Stimulated activated CD8-positive, alpha-beta memory T cell treated with anti-CD3 and anti-CD28 coated beads, Interleukin-12 subunit alpha, Interleukin-12 subunit beta, amount 100 ng/mL, for 1 hour (primary cell): ENCODE measurements at places on chromosomes 4 and X.

GRCh38 chr4:173091958-173092357, 76.7 kb upstream of the GALNT7 start:
- no peak for DNase-seq

- no peak for DNase-seq
Measured at GRCh38 chrX:106774981-106775380, 27.5 kb upstream of the TBC1D8B start.

- no peak for DNase-seq
Measured at GRCh38 chrX:42460706-42461105, 317.3 kb downstream of the PPP1R2C start.

DNA sequence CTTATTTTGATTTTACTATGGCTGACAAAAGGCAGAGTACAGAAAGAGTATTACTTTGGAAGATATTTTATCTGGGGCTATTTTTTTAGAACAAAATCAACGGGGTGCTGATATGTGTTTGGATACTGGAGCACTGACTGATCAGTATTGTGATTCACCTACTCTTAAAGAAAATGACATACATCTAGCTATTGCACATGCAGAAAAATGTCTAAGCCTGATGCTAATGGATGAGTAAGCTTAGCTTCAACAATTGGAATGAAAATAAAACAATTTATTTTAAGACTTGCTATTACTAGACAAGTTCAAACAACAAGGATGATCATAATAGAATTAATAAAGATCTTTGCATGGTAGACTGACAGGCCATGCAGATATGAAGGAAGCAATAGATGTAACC, 262.0 kb downstream of the PPP1R2C start:
- DNase-seq = no peak

GRCh38 chrX:17859609-17860178, 1.4 kb downstream of the RAI2 start:
- no peak for DNase-seq

GRCh38 chr4:41154010-41154813, 60.1 kb downstream of the APBB2 start:
- no peak for DNase-seq

DNA sequence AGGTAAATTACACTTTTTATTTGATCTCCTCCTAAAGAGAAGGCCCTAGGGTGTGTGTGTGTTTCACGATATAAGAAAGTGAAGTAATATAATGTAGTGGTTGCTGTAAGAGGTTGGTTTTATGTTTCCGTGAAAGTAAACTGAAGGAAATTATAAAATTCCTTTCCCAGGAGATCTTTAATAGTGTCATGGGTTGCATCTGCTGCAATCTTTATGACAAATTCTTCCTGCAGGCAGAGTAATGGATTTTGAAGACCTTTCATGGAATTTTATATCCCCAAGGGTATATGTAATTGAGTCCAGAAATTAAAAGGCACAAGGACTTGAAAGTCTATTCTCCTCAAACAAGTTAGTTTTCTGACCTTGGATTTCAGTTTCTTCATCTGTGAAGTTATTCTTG, 538.6 kb downstream of the ANKRD50 start:
- DNase-seq = no peak

DNA sequence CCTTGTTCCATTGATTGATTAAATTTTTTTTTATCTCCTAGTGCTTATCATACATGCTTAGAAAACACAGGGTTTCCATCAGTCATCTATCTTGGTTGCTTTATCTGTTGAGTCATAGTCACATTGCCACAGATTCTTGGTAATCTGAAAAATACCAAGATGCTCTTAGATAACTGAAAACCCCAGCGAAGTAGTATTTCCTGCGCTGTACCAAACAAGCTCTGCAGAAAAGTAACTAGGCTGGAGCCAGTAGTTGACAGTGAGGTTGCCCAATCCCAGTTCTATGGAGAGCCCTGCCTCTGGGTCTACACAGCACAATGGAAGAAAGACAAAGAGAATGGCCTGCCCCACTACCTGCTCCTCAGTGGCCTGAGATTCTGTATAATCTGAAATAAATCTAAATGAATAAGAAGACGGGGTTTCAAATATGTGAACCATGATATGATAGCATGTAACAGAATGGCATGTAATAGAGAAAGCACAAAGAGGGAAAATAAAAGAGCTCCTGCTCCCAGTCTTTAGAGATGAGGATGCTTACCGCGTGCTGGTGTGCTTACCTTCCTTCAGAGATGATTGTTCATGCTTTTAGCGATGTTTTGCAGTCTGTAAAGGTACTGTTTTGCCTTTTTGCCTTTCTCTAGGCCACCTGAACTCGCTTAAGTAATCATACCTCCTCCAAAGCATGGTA, 55.3 kb upstream of the RAPGEF2 start:
- peak; percentile 0 for DNase-seq

DNA sequence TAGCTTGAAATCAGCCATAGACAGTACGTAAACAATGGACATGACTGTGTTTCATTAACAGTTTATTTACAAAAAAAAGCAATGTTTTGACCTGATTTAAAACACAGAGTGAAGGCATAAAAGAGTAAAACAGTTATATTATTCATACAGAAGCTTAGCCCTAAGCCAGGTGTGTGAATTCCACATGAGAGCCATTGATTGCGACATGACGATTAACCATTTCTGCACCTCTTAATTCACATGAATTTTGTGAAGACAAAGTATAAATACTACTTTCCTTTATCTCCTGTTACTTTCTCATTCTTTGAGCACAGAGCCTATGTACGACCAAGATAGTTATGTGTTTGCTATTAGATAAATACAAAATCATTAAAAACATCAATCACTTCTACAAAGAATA, 55.0 kb upstream of the MAGEB18 start:
- no peak for DNase-seq

DNA sequence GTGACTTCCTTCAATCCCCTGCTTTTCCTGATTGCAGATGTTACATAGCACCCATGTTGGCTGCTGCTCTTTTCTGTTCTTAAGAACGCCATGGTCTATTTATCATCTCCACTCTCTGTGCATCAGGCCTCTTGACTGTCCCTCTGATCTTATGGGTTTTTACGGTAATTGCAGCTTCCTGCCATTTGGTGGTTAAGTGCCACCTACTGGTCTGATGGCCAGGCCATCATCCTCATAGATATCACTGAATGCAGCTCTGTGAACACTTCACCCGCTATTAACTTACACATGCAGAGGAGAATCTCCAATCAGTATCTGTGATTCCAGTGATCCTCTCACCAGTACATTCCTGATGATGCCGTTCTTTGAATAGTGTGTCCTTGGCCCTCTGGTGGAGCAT, 382.4 kb downstream of the TRAM1L1 start:
- DNase-seq = no peak

- no peak for DNase-seq
Measured at GRCh38 chr4:73734530-73735001, 5.8 kb upstream of the CXCL8 start.

GRCh38 chrX:132491191-132491590, 2.4 kb upstream of the MBNL3 start:
- DNase-seq = no peak

DNA sequence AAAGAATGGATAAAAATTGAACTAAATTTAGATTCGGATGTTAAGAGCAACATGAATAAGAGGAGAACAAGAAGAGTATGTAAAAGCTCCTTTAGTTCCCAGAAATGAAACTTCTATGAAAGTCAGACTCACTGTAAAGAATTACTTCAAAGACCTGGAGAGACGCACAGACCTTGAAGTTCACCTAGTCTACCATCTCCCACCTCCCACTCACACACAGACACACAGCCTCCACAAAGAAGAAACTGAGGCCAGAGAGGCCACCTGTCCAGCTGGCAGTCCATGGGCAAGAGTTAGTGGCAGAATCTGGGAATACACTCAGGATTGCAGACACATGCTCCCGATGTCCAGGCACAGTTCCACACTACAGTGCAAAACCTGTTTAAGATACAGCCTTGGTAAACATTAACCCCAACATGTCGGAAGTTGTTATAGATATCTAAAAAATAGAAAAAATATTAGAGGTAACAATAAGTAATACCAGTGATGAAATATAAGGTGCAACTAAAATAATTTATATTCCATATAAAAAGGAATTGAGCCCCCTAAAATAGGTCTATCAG, 288.8 kb downstream of the INPP4B start:
- no peak for DNase-seq

DNA sequence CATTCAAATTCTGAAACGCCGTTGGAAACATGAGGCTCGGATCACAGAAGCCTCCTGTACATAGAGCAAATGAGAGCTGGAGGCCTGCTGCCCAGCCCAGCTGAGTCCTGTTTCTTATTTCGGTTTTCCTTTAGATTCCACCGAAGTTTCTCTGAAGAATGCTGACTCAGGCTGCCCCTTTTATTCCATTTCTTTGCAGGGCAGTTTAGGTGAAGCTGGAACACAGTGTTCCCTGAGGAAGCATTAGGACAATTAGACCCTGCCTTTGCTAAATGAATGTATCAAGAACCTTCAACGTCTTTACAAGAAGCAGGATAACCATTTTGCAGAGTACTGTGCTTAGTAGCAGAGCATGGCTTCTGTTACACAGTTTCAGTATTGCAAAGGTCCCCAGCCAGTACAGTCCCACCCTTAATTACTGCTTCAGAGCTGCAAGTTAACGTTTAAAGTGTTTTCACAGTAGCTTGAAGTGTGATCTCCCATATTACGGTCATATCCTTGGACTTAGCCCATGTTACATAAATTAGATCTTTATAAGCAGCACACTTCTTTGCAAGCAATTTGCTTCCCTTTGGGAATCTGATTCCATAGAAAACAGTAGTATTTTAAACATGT, 117.0 kb downstream of the TBL1X start:
- no peak for DNase-seq

DNA sequence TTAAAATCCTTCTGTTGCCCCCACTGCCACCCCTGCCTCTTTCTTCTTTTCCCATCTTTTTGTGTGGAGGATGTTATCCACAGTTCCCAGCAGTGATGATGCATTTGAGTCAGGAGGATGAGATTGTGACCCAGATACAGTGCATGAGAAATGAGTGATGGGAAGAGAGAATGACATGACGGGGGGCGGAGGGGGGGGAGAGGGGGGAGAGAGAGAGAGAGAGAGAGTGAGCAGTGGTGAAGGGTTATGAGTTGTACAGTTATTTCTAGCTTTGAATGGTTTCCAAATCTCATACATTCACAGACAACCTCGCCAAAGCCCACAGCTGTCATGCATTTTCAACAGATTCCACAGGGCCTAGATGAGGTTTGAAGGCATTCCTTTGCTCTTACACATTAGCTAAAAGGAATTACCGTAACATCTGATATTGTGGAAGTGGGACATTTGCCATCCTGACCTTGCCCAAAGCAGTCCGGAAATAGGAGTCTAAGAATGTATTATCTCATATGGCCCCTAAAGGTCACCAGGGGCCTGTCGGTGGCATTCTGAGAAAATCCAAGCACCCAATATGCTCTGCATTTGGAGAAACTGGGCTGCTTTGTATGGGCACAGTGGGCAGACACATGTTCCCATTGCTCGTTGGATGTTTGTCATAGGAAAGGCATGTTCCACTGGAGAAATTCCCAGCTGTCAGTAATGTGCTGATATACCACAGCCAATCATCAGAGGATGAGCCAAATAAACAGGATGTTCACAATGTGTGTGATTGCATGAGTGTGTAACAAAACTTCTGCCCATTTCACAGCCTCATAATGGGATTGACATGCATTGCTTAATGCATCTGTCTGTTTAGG, 435.8 kb downstream of the SPRY1 start:
- no peak for DNase-seq

DNA sequence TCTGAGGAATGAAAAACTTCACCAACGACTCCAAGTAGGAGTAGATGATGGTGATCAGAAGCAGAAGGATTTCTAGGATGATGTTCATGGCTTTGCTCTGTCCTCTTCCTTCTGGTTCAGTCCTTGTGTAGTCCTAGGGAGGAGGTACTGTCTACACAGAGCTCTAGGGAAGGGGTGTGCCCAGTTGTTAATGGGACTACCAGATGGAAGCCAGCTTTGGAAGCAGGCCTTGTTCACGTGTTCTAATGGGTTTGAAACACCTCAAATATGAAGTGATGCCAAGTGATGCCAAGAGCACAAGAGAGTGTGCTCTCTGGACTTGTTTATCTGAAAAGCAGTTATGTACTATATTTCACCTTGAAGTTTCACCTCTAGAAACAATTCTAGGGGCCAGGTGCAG, at the start of gene HSD17B13:
HSD17B13 (minus strand) TSS at position 129 of the 400 bp plus-strand sequence; CDS start at position 88, 41 bp downstream.
- DNase-seq = no peak

- DNase-seq = no peak
Measured at GRCh38 chr4:122639181-122639580, 18.3 kb upstream of the IL21 start.

GRCh38 chrX:11789809-11790208, 31.8 kb downstream of the MSL3 start:
- no peak for DNase-seq

DNA sequence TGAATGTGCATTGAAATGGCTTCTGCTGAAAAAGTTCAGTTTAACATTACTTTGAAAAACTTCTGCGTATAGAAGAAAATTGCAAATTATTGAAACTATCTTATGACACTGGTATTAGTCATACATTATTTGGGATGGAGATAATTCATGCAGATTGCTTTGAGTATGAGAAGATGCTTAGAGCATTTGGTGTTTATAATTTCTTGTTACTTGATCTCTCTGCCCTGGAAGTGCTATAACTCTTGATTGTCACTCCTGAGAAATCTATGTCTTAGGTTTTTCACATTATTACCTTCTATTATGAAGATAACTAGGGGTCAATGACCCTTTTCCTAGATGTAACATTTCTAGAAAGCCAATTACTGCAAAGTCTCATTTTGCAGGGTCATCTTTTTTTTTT, 36.4 kb downstream of the TMEM131L start:
- DNase-seq = no peak

- no peak for DNase-seq
Measured at GRCh38 chr4:27350161-27350560, 489.5 kb downstream of the STIM2 start.

- no peak for DNase-seq
Measured at GRCh38 chr4:22502895-22503814, 12.7 kb downstream of the ADGRA3 start.

DNA sequence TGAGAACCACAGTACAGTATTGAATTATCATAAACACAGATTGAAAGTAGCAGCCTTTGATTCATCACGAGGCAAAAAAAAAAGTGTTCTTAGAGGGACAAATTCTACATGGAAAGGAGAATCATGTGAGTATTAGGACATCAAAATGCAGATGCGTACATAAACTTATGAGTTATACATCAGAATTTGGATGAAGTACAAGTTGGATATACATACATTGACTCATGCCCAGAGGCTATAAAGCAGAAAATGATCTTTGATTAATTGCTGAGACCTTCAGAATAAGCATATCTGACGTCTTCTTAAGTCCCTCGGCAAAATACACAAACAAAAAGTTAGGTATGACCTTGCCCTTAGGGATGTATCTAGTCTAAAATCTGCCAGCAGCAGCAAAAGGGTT, 206.4 kb downstream of the LDB2 start:
- DNase-seq = no peak

DNA sequence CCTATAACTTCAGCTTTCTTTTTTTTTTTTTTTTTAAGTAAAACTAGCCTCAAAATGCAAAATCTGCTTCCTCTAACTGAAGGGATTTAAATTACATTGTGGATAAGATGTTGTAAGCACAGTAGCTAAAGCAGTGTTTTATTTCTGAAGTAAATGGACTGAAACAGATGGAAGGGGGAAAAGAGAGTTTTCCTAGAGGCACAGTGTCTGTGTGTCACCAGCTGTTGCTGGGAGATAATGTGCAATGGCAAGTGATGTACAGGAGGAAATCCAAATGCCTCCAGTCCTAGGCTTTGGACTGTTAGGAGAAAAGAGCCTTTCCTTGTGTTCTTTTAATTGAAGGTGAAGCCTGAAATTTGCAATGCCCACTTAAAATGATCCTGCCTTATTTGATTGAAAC, 672.1 kb downstream of the GRXCR1 start:
- no peak for DNase-seq
